Type B pancreatic cell (in vitro differentiated cells): ENCODE measurements at places on chromosomes 16 and 17. TPM values are rescaled to one million over a fixed set of nuclear protein-coding genes. Genes with fewer than 3 reads are reported as not detected.

GRCh38 chr16:21684199-21684598, 20.4 kb downstream of the OTOA start:
- H3K4me1 ChIP-seq = no peaks in the 10 kb centered on the region
- H3K27ac ChIP-seq = no peak overlapping the region
- DNase-seq = no peak
- H3K27me3 ChIP-seq = peaks cover 23% of the 10 kb centered on the region
- H3K4me3 ChIP-seq = no peak overlapping the region

ANKS4B gene
- total RNA-seq = 5.2 and 8.9 TPM in 2 replicates

DNA sequence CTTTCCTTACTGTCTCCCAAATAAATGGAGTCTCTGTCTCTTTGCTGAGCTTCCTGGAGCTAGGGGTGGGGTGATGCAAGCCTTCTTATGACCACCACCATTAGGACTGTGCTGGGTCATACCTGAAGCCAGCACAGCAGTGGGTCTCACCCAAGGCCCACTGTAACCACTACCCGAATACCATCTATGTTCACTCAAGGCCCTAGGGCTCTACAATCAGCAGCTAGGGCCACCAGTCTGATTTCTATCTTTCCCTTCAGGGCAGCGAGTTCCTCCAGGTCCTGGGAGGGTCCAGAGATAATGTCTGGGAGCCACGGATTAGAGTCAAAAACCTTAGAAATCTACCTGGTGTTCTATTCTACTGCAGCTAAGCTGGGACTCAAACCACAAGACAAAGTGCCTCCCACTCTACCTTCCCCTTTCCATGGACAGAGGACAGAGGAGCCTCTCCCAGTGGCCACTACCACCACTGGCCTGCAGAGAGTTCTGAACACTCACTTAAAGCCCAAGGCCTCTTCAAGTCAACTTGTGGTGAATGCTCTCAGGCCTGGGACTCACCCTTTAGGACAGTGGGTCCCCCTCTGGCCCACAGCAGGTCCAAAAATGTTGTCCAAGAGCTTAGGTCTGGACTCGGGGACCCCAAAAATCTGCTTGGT, 10.9 kb upstream of the TMEM219 start:
- no peak for DNase-seq
- no peaks in the 10 kb centered on the region for H3K4me1 ChIP-seq
- no peak overlapping the region for H3K27ac ChIP-seq
- H3K4me3 ChIP-seq = no peak overlapping the region
- no peaks in the 10 kb centered on the region for H3K27me3 ChIP-seq

- H3K27me3 ChIP-seq = no peaks in the 10 kb centered on the region
- H3K36me3 ChIP-seq = no peaks in the 10 kb centered on the region
- peaks cover 14% of the 10 kb centered on the region for H3K4me1 ChIP-seq
- DNase-seq = no peak
Observed at GRCh38 chr17:14123619-14124278, 54.4 kb downstream of the COX10 start.

APOBR gene
- total RNA-seq = 0.14 and 0.21 TPM in 2 replicates

GRCh38 chr16:53892155-53892554, 188.2 kb downstream of the FTO start:
- H3K36me3 ChIP-seq = peaks cover 5% of the 10 kb centered on the region
- DNase-seq = no peak
- H3K27ac ChIP-seq = no peak overlapping the region
- peaks cover 3% of the 10 kb centered on the region for H3K27me3 ChIP-seq
- H3K4me3 ChIP-seq = no peak overlapping the region

ZPBP2 gene
- total RNA-seq = not detected in 2 replicates

TBC1D3K gene
- total RNA-seq = not detected in 2 replicates
